ENCODE measurements at places on chromosomes 7 and 10. TPM values are rescaled to one million over a fixed set of nuclear protein-coding genes. Genes with fewer than 3 reads are reported as not detected.

- DNase-seq, result no peak
Measured at GRCh38 chr7:140696680-140697446, at the start of gene NDUFB2. Gene NDUFB2 (plus strand): TSS chr7:140696708. CDS start chr7:140696745, 37 bp downstream.

GRCh38 chr7:130982160-130982638, 248.2 kb upstream of the KLF14 start:
- no peak for DNase-seq

- DNase-seq, result no peak
Measured at GRCh38 chr7:94848531-94848930, 58.9 kb upstream of the PPP1R9A start.

- no peak for DNase-seq
Measured at GRCh38 chr10:16789261-16789660, 28.0 kb downstream of the RSU1 start.

GRCh38 chr7:15889507-15889906, 203.0 kb upstream of the MEOX2 start:
- DNase-seq, result no peak

DNA sequence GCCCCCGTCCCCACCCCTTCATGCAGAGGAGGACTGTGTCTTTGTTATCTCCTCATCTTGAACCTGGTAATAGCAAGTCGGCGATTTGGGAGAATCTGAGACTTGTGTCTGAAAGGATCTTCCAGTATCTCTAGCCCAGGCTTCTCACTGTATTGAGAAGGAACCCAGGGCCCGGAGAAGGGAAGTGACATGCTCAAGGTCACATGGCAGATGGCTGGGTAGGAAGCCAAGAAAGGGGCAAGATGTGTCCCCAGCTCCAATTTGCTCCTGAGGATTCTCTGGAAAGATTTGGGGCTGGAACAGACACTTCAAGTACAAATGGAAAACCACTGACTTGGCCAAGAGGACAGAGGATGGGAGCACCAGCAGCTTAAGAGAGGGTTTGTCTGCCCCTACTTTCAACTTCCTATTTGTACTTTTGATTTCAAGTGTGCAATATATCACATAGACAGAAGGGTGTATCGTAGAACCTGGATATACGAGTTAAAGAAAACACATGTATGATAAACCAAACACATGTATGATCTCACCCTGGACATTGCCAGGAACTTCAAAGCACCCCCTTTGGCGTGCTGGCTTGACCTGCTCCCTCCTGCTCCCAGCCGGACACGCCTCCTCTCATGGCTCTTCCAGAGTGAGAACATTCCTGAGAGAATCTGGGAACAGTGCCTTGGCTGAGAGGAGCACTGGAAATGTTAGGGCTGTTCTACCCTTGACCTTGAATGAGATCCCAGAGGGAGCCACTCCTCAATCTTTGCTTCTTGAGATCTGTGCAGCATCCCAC, 79.7 kb downstream of the CDH23 start:
- DNase-seq, result no peak

DNA sequence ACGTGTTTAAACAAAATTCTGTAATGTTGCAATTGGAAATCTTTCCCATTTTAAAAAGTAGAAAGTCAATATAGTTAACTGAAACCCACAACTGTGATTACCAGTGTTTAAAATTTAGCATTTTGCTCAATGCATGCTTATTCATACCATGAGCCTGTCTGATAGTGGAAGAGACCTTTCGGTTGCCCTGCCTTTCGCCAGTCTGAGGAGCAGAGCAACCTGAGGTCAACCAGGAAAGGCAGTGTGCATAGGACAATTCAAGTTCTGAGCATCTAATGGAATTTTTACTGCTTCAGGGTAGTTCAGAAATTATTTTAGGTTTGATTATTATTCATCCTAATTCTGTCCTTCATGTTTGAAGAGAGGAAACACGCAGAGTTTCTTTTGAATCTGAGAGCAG, 100.8 kb downstream of the CUBN start:
- no peak for DNase-seq

- no peak for DNase-seq
Measured at GRCh38 chr7:6709808-6710207, 3.1 kb upstream of the ZNF12 start.

DNA sequence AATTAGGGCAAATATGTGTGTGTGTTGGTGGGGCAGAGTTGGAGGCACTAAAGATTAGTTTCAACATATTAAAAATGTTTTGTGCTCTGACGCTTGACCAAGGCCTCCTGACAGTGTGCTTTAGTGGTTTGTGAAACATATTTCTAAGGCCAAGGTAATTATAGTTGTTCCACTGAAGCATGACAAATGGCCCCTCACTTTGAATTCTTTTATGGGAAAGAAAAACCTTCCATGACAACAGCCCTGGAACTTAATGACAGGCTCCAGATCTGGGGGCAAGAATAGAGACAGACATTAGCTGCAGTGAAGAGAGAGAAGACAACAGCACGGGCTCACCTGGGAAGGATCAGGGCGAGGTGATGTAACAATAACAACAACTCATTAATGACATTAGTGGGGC, 155.8 kb downstream of the CHN2 start:
- DNase-seq, result no peak

GRCh38 chr7:24743471-24743870, 13.8 kb downstream of the GSDME start:
- no peak for DNase-seq

GRCh38 chr7:102450242-102450641, 14.4 kb downstream of the ALKBH4 start:
- DNase-seq, result no peak

- DNase-seq, result no peak
Measured at GRCh38 chr7:108001764-108002725, 916 bp downstream of the LAMB1 start.

- no peak for DNase-seq
Measured at GRCh38 chr10:30873411-30873810, 158.3 kb downstream of the ZNF438 start.

The MYL10 gene
- total RNA-seq, result not detected

The BTBD16 gene
- total RNA-seq, result not detected

The RPP38 gene
- total RNA-seq, result 14.9 TPM
